Heart right ventricle (tissue), 16 donors: ENCODE measurements at places on chromosomes 5 and 9. TPM values are rescaled to one million over a fixed set of nuclear protein-coding genes. Genes with fewer than 3 reads are reported as not detected.

Gene DBN1
- 31.5 TPM for polyA plus RNA-seq

Gene GARIN3
- polyA plus RNA-seq: not detected

Gene ANKRD34B
- polyA plus RNA-seq: not detected

Gene INSYN2B
- not detected for polyA plus RNA-seq

GRCh38 chr5:111063709-111064322, 7.7 kb upstream of the TSLP start:
- DNase-seq: no peak

DNA sequence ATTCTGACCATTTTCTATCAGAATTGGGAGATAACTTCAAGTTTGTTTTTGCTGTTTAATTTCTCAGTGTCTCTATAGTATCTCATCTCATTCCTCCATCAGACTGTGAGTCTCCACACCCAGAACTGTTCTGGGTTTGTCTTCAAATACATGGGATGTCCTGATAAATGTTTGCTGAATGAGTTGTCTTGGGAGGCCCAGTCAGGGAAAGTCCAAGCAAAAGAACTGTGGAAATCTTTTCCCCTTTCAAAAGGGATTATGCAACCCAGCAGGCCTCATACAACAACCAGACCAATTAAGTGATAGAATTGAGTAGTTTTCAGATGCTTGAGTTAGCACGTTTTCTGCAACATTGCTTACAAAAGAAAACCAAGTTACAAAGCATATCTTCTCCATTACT, 324.4 kb downstream of the BRINP1 start:
- no peak for DNase-seq

DNA sequence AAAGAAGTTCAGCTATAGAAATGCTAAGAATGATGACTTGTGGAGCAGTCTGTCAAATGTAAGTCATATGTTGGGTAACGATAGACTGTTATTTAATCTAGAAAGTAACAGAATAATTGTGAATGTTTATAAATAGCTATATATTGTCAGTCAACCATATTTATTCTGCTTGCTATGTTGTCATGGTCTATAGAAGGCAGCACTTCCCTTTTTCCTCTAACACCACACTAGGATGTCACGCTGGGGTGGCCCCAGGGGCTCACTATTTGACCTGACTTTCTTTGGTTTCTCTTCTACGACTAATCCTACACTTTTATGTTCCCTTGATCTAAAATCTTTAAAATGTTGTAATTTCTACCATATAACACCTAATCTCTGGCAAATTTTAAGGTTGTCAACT, 20.5 kb downstream of the ERAP2 start:
- no peak for DNase-seq

GRCh38 chr9:113992276-113992951, 85.7 kb downstream of the AMBP start:
- DNase-seq: peak; percentile 78
